ENCODE measurements at places on chromosomes 4 and X.

DNA sequence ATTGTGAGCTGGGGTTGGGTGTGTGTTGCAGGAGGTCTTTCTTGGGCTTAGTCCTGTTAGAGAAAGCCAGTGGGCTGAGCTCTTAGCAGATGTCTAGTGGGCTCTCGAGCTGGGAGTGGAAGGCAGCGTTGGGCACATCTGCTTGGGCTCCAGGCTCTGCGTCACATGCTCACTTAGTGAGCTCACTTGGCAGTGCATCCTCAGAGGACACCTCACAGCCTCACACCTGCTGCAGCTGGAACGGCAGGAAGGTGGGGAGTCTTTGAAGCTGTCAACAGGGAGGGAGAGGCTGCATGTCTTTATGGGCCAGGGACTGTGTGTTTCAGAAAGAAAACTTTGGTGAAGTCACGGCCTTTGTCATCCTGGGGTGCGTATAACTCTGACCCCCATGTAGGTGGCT, 82.2 kb downstream of the PSAPL1 start:
- no peak for DNase-seq

GRCh38 chr4:159281771-159282170, 178.9 kb downstream of the RAPGEF2 start:
- DNase-seq, result no peak

DNA sequence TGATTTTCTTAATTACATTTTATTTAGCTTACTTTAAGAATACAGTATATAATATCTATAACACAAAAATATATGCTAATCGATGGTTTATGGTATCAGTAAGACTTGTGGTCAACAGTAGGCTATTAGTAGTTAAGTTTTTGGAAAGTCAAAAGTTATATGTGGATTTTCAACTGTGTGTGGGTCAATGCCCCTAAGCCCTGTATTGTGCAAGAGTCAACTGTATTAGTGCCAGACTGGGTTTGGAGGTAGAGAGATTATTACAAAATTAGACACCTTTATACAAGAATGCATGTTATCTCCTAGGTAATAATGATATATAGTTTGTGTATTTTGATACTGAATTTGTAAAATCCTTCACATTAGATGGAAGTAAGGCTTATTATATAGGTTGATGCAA, 100.3 kb upstream of the PRR32 start:
- DNase-seq, result no peak

- DNase-seq, result peak; percentile 37
These were observed 12.2 kb upstream of the TMEM128 start for GRCh38 chr4:4260185-4260751.

DNA sequence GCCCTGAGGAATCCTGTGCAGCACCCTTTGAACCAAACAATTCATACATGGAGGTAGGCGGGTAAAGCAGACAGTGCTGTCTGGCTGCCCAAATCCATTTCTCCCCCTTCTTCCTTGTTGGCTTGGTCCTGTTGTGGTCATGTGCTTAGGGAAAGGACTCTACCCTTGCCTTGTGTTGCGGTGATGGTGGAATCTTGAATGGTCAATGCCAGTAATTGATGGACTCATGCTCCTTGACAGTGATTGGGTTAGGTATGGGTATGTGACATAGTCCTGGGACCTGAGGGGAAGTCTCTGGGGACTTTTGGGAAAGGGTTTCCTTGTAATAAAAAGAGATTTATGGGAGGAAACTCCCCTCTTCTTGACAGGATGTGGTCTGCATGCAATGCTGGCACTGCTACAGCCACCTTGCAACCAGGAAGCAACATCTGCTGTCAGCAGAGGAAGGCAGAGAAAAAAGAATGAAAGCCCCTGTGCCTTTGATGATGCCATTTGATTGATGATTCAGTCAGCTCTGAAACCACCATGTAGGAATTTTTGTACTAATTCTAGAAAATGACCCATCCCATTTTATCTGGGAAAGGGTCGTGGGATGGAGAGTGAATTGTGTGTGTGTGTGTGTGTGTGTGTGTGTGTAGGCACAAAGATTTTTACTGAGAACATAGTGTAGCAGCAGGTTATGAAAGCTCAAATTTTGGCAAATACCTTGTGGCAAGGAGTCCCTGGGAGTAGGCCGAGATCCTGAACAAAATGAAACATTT, 30.0 kb upstream of the HUWE1 start:
- peak; percentile 33 for DNase-seq

- no peak for DNase-seq
These were observed 120.4 kb upstream of the STS start for GRCh38 chrX:7027071-7027470.

GRCh38 chr4:26141911-26142638, 178.7 kb upstream of the RBPJ start:
- DNase-seq, result no peak

DNA sequence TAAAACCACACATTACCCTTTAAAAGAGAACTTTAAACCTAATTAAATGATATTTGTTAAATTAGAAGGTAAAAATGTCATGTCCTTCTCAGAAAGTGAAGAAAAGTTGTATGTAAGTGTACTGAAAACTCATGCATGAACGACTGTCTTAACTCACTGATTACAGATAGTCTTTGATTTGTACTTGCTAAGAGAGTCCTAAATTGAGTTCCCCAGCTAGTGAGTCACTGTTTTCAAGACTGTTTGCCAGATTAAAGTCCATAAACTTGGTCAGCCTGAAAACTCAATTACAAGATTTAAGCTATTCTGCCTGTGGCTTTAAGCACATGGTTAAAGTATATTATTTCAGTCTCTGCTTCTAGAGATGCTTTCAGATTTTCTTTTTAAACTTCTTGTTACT, 124.9 kb upstream of the ZCCHC13 start:
- no peak for DNase-seq

GRCh38 chrX:78923198-78924015, 21.8 kb upstream of the P2RY10 start:
- no peak for DNase-seq

DNA sequence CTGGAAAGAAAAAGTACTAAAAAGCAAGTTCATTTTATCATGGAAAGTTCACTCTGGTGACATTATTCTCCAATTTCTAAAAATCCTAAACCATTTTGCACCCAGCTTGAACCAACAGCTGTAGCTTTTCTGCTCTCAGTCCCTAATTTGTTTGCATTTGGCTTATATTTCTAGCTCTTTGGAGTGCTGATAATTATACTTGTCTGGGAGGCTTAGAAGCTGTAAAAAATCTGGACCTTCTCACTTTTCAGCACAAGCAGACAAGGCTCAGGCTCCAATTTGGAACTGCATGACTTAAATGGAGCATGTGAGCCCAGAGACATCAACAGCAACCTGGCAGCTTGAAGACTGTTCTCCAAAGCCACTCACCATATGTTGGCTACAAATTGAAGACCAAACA, 170.9 kb upstream of the PCDH18 start:
- DNase-seq, result no peak

- no peak for DNase-seq
These were observed 85.6 kb downstream of the ZNF330 start for GRCh38 chr4:141306331-141306730.

- DNase-seq, result no peak
These were observed 165.3 kb upstream of the FTHL17 start for GRCh38 chrX:31237189-31237588.

DNA sequence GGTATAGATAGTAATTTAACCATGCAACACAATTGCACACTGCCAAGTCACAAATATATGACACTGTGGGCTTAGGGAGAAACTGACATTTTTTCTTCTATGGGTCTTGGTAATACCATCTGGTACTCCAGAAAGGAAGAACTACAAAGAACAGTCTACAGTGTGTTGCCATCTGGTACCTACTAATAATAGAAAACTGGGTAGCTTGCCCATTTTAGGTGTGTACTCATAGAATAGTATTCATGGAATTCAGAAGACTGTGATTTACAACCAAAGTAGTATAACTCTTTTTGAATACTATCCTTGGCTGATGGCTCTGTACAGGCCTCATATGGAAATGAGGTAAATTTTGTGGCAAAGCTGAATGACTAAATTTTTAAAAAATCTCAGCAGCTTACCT, 132.6 kb upstream of the RPS6KA6 start:
- DNase-seq, result no peak

DNA sequence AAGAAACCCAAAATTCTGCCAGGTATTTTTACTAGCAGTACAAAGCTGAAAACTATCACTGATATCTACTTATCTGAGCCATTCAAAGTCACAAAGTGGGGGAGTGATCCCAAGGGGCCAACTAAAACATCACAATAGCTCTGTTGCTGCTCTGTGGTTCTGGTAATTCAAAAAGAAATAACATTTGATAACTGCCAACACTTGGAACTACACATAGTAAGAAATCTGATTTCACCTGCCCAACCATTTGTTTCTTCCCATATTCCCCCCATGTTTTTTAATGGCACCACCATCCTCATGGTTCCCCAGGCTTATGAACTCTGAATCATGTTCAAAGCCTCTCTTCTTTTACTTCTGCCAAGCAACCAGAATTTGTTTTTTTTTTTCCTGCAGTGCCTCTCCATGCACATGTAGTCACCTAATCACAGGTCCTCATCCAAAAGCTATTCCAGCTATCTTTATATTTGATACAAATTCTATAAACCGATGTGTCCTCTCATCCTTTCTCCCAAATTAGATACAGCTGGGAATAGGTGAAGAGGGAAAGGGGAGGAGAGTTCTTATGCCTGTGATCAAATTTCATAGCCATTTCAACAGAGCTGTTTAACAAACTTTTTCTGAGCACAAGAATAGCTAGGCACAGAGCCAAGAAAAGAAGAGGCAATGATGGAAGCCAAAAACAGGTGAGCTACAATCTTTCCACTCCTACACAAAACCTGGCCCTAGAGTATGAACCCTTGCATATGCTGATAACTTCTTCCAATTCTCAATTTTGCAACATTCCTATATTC, 7.7 kb downstream of the AMMECR1 start:
- no peak for DNase-seq

DNA sequence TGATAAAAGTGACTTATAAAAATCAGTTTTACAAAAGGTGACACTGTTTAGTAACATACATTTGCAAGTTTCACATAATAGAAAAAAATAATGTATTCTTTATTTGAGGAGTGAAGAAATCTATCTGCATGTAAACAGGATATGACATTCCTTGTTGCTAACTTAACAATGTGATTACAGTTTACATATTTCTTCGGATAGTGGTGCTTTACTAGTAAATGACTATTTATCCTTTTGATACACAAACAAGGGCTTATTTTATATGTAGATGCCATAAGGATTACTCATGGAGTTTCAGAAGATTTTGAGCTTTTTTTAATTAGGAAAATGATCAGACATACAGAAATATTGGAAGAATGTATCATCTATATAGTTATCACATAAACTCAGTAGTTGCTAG, 126.5 kb downstream of the SLIT2 start:
- no peak for DNase-seq

GRCh38 chrX:37815366-37815765, 32.0 kb downstream of the DYNLT3 start:
- DNase-seq, result no peak

GRCh38 chrX:109714340-109714958, 18.6 kb downstream of the ACSL4 start:
- peak; percentile 58 for DNase-seq

GRCh38 chrX:107978071-107978470, 4.1 kb downstream of the TEX13B start:
- no peak for DNase-seq

GRCh38 chr4:164956766-164957643, 20.5 kb downstream of the TRIM61 start:
- peak; percentile 38 for DNase-seq

DNA sequence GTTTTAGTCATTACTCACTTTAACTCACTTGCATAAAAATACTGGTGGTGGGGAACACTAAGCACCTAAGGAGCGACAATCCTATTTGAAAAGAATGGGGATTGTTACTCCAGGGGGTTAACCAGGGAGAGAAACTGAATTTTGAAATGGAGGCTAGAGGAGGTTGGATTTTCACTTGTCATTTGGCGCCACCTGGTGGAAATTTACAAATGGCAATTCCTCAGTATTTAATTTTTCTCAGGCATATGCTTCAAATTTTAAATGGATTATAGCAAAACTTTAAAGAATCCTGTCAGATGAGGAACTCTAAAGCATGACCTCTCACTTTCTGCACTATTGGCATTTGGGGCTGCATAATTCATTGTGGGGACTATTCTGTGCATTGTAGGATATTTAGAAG, 2.7 kb upstream of the GEMIN8 start:
- DNase-seq, result peak; percentile 62
